ENCODE measurements at places on chromosomes 2 and 18.

DNA sequence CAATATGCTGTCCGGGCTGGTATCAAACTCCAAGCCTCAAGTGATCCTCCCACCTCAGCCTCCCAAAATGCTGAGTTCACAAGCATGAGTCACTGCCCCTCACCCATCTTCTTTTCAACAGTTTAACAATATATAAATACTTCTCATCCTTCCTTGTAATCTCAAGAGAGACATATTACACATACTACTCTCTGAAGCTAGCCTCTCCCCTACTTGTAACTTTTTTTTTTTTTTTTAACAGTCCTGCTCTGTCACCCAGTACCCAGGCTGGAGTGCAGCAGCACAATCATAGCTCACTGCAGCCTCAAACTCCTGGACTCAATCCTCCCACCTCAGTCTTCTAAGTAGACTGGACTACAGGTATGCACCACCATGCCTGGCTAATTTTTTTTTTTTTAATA is 5.7 kb downstream of the GFPT1 start:
- DNase-seq = no peak

GRCh38 chr2:64439194-64439593 is 14.8 kb upstream of the LGALSL start:
- DNase-seq = no peak

GRCh38 chr2:170862286-170862902 is 45.7 kb downstream of the GAD1 start:
- no peak for DNase-seq

GRCh38 chr2:46045888-46046287 is 251.3 kb upstream of the EPAS1 start:
- no peak for DNase-seq

DNA sequence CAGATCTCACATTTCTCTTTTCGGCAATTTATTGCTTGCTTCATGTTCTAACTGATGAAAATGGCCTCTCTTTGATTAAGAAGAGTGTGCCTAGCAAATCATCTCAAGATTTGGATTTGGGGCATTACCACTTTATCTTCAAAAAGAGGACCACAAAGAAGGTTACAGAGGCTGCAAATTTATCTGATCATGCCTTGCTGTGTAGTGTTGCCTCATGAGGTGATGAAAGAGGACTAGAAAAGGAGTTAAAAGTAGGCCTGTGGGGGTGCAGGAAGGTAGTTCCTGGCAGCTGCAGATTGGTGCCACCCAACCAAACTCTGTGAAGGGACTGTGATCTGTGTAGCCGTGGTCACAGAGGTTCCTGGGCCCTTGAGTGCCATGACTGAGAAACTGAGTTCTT is 69.2 kb downstream of the PRELID3A start:
- no peak for DNase-seq

DNA sequence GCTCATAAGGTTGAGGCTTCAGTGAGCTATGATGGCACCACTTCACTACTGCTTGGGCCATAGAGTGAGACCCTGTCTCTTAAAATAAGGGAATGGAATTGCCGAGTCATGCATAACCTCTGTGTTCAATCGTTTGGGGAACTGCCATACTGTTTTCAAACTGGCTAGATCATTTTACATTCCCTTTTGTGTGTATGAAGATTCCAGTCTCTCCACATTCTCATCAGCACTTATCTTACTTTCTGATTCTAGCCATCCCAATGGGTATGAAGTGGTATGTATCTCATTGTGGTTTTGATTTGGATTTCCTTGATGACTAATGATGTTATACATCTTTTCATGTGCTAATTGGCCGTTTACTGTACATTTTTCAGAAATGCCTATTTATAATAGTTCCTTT is 23.7 kb downstream of the MARCHF7 start:
- DNase-seq = no peak

- no peak for DNase-seq
Measured at GRCh38 chr18:70634576-70635147, 345.8 kb downstream of the SOCS6 start.

DNA sequence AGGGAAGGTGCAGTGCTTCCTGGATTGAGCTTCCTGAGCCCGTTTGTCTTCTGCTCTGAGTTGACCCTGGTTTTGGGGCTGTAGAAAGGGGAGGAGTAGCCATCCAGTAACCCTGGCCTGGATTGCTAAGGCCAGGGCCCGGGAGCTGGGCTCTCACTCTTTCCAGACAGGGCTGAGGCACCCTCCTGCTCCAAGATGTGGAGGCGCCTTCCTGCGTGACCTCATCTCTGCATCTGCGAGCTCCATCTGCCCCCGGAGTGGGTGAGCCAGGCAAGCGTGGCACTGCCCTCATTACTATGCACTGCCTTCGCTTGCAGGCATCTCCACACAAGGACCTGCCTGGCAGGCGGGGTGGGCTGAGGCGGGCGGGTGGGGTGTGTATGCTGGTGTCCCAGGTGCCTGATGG is 58.0 kb downstream of the RAB31 start:
- DNase-seq = no peak

DNA sequence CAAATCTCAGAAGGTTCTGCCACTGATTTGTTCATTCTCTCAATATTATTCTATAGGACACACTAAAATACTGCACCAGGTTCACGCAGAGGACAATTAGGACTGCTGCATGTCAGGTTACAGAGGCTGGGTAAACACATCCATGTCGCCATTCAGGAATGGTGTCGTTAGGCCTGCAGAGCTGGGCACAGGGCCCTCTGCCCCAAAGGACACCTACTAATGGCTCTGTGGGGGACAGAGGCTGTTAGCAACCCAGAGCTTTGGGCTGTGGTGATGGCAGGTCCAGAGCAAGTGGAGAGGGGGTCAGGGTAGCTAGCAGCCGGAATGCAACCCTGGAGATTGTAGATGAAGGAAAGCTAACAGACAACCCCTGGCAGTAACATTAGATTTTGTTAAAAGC is 115.9 kb downstream of the TTC32 start:
- no peak for DNase-seq

GRCh38 chr2:127632592-127633489 is 13.1 kb upstream of the GPR17 start:
- no peak for DNase-seq

DNA sequence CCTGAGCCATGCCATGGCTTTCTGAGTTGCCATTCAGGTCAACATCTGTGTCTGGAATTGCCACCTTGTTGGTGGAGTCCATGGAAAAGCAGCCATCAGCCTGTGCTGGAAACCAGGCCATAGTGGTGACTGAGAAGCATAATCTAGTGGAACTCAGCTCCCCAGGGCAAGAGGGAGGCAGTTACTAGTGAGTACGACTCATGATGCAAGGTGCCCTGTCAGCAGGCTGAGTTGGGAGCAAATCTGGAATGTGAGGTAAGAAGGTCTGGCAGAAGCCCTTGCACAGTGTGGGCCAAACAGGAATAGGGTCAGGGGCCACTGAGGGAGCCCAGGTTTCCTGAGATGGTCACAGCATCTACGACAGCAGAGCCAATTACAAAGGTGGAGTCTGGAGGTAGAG is 37.1 kb downstream of the SULT1C2 start:
- DNase-seq = no peak

GRCh38 chr18:50775726-50776125 is 44.1 kb downstream of the MRO start:
- DNase-seq = no peak

DNA sequence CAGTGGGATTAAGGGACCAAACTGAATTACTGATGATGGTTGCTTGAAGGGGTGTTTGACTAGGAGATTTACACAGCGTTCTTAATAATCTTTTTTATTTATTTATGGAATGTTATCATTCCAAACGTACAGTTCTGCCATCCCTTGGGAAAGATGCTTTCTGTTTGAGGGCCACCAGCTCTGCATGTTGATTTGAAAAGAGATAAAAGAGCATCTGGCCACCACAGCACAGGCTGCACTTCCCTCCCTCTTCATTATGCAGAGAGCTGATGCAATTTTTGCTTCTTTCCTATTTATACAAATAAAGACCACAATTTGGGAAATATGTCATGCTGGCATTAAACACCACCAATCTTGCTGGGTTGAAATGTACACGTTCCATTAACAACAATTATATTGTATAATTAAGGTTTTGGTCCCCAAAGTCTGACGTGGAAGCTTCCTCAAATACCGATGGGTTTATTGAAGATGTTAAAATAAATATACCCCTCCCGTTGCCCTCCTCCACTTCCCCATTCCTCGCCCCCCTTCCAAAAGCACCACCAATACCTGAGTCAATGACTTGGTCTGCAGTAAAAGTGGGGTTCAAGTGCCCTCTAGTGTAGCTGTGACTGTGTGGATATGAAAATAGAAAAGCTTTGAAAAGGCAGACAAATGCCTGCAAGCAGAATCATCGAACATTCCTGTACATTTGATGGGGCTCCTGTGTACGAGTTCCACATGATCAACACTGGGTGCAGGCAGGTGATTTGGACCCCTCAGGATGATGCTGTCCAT is 211.9 kb downstream of the HRH4 start:
- DNase-seq = no peak

- no peak for DNase-seq
Measured at GRCh38 chr18:32335228-32335627, 135.5 kb downstream of the GAREM1 start.

GRCh38 chr2:65491381-65491905 is 59.0 kb upstream of the SPRED2 start:
- no peak for DNase-seq

- DNase-seq = no peak
Measured at GRCh38 chr18:50877545-50878265, 1.2 kb upstream of the ME2 start.

DNA sequence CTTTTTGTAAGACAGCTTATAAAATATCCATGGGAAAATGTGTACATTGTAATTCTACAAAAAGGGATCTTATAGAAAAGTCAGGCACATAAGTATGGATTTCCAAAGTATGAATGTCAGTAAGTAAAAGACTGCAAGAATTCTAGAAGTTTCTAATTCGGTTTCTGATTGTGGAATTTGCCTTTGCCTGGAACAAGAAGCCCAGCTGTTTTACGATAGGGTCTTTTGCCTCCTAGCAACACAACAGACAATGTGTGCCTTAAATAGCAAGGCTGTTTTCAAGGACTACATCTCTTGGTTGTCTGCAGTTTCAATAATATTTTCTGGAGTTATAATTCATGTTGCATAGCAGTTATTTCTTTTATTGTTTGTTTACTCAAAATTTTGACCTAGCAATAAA is 312.9 kb downstream of the MTX2 start:
- no peak for DNase-seq

DNA sequence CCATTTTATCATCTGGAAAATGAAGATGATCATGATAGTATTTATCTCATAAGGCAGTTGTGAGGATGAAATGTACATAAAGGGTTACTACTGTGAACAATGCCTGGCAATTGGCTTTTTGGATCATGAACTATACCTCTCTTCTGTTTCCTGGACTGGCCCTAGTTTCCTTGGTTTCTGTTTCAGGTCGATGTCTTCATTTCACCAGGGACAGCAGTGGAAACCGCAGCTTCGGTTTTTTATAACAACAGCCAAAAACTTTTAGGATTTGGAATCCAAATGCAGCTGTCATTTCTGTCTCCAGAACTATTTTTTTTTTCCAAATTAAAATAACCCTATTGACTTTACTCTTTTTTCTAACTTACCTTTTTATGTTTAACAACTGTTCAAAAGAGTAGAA is 425.1 kb downstream of the RND3 start:
- no peak for DNase-seq

GRCh38 chr18:76426737-76427305 is 68.2 kb downstream of the ZNF516 start:
- no peak for DNase-seq

- no peak for DNase-seq
Measured at GRCh38 chr2:224958462-224958857, 83.8 kb downstream of the DOCK10 start.

- no peak for DNase-seq
Measured at GRCh38 chr2:234556848-234557573, 60.1 kb upstream of the ARL4C start.

DNA sequence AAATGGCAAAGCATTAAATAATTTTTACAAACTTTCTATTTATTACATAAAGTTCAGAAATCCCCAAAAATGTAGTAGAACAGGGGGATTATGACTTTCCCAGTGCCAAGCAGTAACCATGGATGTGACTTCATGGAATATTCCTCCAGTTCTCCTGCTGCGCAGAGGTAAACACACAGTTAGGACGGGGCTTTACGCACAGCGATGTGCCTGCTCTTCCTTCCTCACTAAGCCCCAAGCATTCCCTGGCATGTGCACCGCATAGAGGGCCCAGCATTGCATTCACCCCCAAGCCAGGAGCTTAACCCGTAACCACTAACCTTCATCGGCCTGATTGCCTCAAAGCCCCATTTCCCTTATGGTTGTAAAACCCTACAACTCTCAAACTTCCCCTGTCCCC is 471.7 kb downstream of the SOX11 start:
- no peak for DNase-seq

Measured in activated CD4-positive, CD25-positive, alpha-beta regulatory T cell (primary cell).